Lung (tissue), 17 donors: ENCODE measurements at places on chromosomes 3 and 15. TPM values are rescaled to one million over a fixed set of nuclear protein-coding genes. Genes with fewer than 3 reads are reported as not detected.

DNA sequence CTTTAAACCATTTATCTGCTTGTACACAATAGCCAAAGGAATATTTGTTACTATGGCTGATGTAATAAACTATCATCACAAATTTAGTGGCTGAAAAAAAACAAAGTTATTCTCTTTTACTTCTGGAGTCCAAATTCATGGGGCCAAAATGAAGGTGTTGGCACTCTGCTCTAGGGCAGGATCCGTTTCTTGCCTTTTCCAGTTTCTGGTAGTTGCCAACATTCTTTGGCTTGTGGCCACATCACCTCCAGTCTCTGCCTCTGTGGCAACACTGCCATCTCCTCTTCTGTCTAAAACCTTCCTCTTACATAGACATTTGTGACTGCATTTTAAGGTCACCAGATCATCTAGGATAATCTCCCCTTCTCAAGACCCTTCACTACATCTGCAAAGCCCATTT lies 27.3 kb downstream of the NIT2 start:
- DNase-seq: no peak

GRCh38 chr3:171585039-171585438 lies 124.8 kb upstream of the TNIK start:
- no peak for DNase-seq

CRYGS gene
- total RNA-seq: 3.2 TPM

- DNase-seq: no peak
Measured at GRCh38 chr15:37789881-37790280, 144.6 kb upstream of the TMCO5A start.

DNA sequence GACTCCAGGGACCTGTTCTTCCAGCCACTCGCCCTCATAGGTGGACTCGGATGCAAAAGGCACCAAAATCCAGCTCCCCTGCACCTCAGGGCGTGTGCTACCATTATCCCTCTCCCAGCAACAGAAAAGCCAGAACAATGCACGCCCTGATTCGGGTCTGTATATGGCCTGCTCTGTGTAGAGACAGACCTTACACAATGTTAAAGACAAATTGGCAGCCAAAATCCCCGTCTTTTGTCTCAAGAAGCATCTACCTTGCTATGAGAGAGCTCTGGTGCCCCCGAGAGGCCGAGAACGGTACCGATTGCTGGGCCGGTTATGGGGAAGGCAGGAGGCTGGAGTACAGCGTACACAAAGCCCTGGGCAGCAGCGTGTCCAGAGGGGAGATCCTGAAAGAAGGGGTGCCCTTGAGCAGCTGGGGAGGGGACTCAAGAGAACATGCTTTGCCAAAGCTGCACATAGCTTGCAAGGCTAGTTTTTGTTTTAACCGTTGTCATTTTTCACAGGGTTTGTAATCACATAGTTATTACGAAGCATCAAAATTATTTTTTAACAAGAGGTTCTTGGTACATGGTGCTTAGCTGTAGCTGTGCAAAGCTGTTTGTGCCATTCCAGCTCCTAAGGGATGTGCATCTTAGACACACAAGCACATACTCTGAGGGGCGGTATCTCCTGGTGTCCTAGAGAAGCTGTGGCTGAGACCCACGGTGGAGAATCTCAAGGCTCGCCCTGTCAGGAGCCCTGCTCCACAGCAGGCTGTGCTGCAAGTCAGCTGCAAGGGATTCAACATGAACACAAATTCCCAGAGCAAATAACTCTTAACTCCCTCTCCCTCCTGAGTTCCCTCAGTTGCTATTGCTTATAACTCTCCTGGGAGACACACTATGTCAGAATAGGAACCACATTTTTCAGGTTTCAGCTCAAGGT lies 461.5 kb upstream of the PPP2R3A start:
- DNase-seq: peak; percentile 84

DNA sequence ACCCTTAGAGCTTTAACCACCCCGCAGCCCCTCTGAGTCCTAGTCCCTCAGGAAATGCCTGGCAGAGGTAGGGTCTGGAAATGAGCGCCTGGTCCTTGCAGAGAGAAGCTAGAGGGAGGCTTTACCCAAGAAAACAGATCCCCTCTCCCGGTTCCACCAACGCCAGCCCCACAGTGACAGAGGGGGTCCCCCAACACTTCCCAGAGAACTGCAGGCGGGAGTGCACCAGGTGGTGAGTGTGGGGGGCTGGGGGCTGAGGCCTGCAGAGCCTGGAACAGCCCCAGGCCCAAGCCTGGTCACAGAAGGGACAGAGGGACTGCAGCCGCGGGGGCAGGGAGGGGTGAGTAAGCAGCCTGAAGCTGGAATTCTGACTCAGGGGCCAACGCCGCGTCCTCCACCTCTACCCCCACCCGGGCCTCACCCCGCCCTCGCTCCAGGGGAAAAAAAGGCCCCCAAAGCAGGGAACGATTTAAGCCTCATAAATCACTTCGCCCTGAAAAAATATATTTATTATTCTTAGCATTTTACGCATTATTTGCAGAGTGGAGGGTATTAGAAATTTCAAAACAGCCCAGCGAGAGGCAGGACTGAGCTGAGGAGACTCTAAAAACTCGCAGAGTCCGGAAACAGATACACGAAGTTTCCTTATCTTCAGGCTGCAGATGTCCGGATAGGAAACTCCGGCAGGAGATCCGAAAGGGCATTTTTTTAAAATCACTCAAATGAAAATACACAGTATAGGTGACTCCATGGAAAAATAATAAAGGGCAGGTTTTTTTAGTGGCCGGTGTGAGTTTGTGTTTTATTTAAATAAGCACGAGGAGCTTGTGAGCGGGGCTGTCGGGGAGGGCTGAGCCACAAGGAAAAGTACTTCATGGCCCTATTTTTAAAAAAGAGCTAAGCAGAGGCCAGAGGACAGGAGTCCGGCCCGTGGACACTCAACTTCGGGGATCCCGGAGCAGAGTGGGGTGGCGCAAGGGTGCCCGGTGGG lies 10.0 kb downstream of the GATA2 start:
- DNase-seq: peak; percentile 79

DNA sequence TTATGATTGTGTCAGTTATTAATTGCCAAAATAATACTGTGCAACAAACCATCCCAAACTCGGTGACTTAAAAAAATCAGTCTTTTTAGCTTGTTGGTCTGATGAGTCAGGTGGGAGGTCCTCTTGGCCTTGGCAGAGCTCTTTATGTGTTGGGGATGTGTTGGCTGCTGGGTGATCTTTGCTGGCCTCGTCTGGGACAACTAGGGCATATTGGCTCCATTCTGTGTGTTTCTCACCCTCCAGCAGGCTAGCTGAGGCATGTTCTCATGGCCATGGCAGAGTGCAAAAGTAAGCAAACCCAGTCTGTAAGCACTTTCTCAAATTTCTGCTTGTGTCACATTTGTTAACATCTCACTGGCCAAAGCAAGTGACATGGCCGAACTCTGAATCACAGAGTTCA lies 251.6 kb downstream of the RPLP1 start:
- no peak for DNase-seq

DNA sequence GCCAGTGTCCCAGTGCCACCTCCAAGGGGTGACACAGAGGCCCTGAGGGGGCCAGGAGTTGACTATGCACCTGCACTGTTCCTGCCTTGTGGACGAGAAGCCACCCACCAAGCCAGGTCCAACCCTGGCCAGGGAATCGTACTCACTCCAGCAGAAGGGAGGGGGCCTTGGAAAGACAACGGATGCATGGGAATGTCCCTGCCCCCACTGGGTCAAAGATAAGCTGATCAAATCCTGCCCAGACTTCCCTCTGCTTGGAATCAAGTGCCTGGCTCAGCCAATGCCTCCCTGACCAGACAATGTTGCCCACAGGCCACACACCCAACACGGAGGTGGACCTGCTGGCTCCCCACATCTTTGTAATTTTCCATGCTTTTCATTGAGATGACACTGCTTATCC lies 23.9 kb downstream of the CACNA2D2 start:
- DNase-seq: no peak

MAP6D1 gene
- total RNA-seq: 0.85 TPM

GRCh38 chr15:82830427-82831173 lies 21.2 kb downstream of the WHAMM start:
- DNase-seq: no peak

CPLX3 gene
- not detected for total RNA-seq

GRCh38 chr15:40985541-40986330 lies 32.5 kb downstream of the CHAC1 start:
- DNase-seq: no peak

GRCh38 chr3:11283139-11283475 lies 10.9 kb downstream of the ATG7 start:
- no peak for DNase-seq

SNX22 gene
- 3.4 TPM for total RNA-seq

GRCh38 chr3:65436580-65436979 lies 602.1 kb downstream of the MAGI1 start:
- peak; percentile 52 for DNase-seq

DNA sequence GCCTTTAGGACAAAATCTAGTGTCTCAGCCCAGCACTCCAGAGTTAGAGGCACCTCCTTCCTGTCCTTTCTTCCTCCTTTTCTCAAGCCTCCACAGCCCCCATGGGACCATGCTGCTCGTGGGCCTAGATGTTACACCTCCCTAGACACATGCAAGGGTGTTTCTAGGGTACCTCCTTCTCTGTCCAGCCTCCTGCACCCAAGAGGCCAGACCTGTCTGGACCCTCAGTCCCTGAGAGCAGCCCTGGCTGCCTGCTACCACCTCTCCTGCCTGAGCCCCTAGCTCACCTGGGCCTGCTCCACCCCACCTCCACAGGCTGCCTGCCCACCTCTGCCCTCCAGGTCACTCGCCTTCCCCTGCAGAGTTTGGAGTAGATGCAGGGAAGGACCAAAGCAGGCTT lies 5.2 kb downstream of the LOXL1 start:
- no peak for DNase-seq

DNA sequence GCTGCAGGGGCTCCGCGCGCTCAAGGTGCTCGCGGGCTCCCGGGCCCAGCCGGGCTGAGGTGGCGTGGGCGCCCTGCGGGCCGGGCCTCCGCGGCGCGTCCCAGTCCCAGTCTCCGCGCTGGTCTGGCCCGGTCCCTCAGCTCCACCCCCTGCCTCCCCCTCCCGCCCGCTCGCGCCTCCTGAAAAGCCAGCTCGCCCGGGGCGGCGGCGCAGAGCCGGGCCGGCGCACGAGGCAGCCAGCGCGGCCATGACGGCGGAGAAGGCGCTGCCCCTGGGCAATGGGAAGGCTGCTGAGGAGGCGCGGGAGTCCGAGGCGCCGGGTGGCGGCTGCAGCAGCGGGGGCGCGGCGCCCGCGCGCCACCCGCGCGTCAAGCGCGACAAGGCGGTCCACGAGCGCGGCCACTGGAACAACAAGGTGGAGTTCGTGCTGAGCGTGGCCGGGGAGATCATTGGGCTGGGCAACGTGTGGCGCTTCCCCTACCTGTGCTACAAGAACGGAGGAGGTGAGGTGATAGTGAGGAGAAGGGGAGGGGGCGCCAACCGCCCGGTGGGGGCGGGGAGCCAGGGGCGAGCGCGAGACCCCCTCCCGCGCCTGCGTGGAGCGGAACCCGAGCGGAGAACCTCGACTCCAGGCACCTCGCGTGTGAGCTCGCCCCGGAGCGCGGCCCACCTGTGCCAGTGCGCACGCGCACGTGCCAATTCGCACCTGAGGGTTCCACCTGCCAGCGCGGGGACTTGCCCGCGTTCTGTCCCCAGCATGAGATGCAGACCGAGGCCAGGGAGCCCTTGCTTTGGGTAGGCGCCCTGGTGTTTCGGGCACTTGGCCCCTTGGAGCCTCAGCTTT lies at the start of gene SLC6A11:
Gene SLC6A11 (plus strand): TSS at position 210 of the 844 bp plus-strand sequence. CDS start 38 bp downstream, at position 248.
- DNase-seq: peak; percentile 11

DNA sequence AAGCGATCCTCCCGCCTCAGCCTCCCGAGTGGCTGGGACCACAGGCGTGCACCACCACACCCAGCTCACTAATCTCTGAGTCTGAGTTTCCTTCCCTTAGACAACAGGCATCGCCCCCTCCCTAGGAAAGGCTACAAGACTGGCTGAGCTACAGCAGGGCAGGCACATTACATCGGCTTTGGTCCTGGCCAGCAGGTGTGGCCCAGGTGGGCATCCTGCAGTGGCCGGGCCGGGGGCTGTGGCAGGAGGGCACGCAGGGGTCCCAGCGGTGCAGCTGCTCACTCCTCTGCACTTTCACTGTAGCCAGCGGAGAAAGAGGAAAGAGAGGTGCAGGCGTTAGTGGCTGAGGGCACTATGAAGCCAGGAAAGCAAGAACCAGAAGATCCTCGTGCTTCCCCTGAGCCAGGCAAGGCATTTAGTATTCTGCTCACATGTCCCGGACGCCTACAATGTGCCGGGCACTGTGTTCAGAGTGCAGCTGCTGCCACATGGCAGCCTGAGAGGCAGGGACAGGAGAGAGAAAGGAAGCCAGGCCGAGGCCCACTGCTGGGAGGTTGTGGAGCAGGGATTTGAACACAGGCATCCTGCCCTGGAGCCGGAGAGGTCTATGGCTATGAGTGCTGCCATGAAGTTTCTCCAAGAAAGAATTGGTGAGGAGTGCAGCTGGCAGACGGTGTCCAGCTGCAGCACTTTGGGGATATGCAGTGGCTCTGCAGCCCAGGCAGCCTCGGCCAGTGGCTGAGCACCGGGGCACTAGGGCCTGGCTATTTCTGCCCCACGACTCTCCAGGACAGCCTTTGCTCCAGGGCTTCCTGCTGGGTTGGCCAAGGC lies 22.3 kb downstream of the GRIP2 start:
- no peak for DNase-seq

- DNase-seq: no peak
Measured at GRCh38 chr3:42690766-42691680, 5.7 kb downstream of the KLHL40 start.
